Muscle of arm (tissue), 14 donors: ENCODE measurements at places on chromosomes 6 and 20. TPM values are rescaled to one million over a fixed set of nuclear protein-coding genes. Genes with fewer than 3 reads are reported as not detected.

DNA sequence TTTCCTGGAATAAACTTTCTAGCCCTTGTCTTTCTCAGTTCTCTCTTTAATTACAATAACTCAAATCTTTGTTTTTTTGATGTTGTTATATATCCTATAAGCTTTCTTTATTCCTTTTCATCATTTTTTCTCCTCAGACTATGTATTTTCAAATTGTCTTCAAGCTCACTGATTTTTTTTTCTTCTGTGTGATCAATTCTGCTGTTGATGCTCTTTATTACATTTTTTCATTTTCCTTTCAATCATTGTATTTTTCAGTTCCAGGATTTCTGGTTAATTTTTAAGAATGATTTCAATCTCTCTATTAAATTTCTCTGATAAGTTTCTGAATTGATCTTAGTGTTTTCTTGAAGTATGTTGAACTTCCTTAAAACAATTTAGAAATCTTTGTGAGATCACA is 209.7 kb downstream of the TBC1D32 start:
- no peak for DNase-seq

GRCh38 chr6:26388441-26388840 is 5.5 kb downstream of the BTN2A2 start:
- no peak for DNase-seq

The SIM1 gene
- 2.1 TPM for polyA plus RNA-seq

The TFAP2C gene
- polyA plus RNA-seq, result 11.3 TPM

GRCh38 chr6:12150812-12151432 is 138.8 kb downstream of the HIVEP1 start:
- no peak for DNase-seq

DNA sequence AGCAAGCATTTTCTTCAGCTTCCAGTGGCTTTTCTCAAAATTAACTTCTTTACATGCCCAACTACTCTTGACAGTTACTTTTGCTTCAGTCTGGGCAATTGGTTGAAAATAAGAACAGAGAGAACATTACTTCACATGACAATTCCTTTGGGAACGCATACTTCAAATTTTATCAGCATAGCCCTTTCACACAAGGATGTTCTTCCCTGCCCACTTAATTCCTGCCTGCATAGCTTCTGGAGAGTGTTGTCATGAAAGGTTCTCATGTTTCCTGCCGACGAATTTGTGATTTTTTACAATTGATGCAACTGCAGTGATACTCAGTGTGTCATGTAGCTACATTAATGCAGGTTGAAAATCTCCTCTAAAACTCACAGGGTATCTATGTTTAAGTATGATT is 22.0 kb upstream of the SNRNP48 start:
- DNase-seq, result no peak

- no peak for DNase-seq
These were observed 198.8 kb upstream of the THEMIS start for GRCh38 chr6:128099571-128100197.

- DNase-seq, result no peak
These were observed 535 bp upstream of the CCDC170 start for GRCh38 chr6:151493161-151493803.

- no peak for DNase-seq
These were observed 456.2 kb downstream of the CDC5L start for GRCh38 chr6:44843734-44844133.

The MATN4 gene
- polyA plus RNA-seq, result 0.77 TPM

The TMEM30A gene
- 68.5 TPM for polyA plus RNA-seq

The TNFRSF21 gene
- polyA plus RNA-seq, result 12.0 TPM

The PTPRK gene
- 27.8 TPM for polyA plus RNA-seq

DNA sequence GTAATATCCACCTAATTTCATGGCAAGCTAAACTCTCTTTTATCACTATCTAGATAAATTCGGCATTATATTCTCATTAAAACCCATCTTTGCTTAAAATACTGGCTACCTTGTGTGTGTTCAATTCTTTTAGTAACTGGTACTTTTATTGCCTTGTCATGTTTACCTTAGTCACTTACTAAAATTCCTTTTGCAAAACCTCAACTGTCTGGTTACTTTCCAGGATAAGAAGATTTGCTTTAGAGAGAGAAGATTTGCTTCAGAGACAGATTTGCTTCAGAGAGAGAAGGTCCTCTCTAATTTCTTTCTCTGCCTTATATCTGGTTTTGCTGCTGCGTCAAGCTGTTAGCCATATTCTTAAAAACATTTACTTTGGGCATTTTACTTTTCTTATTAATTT is 151.5 kb upstream of the MLIP start:
- DNase-seq, result no peak

DNA sequence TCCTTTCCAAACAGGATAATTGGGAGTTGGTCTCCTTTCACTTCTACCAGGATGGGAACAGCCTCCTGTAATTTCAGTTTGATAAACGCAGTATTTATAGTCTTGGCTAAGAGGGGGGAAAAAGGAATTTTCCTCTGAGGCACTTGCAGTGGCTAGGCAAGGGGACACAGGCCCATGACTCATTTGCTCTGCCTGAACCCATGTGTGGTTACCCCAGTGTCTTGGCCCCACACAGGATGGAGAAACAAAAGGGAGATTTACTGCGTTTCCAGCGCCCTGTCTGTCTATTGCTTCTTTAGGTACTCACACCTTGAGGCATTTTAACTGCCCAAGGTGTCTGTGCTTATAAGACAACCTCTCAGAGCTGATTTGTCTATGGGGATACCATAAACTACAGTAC is 74.8 kb upstream of the NEDD9 start:
- DNase-seq, result no peak

The CFB gene
- 1.4 TPM for polyA plus RNA-seq

DNA sequence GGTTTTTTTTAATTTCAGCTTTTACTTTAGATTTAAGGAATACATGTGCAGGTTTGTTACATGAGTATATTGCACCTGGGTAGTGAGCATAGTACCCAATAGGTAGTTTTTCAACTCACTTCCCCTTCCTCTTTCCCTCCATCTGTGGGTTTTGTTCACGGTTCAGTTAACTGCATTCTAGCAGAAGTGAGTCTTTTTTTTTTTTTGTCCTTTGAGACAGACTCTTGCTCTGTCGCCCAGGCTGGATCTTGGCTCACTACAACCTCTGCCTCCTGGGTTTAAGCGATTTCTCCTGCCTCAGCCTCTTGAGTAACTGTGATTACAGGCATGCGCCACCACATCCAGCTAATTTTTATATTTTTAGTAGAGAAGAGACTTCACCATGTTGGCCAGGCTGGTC is 8.7 kb downstream of the UBR2 start:
- no peak for DNase-seq

DNA sequence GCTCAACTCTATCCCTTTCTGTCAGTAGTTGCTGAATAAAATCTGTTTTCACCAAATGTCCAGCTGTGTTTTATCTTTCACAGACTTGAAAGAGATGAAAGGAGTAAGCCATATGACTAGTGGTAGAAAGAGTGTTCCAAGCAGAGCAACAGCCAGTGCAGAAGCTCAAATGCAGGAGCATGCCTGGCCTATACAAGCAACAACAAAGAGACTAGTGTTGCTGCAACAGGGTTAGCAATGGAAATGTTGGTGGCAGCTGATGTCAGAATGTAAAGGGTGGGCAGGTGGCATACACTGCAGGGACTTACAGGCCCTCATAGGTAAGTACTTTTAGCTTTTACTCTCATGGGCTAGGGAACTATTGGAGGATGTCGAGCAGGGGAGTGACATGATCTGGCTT is 5.2 kb upstream of the HINT3 start:
- no peak for DNase-seq

DNA sequence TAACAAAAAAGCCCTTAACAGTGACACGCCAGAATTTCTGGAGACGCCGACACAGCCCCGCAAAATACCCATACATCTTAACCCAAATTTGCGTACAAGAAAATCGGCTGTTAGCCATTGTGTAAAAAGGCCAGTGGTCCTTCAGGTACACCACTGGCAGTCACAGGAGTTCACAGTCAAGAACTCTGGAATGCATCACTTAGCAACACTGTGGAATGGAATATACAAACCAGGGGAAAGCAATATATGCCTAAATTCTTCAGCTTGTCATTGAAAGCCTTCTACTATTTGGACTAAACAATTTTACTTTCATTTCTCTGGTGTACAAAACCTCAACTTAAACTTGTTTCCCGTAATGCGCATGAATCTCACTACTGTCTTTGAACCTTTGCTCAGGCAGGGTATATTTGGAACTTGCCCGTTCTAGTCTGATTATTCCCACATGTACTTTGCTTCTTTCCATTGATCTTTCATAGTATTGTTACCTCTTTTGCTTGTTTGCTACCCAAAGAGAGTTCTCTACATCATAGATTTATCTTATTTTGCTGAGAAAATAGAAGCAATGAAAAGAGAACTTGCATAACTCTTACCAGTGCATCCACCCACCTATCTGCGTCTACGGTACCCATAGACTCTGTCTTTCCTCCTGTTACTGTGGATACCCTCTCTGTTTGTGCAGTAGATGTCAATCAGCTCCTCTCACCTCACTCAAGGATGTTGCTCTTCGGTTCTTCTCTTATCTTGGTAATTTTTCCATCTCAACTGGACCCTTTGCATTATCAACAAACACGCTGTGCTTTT is at the start of gene ARMH2:
Gene ARMH2, minus strand, starts transcription at position 178 of the 801 bp plus-strand sequence. Its CDS starts 60 bp downstream, at position 118.
- no peak for DNase-seq

- no peak for DNase-seq
These were observed 68.8 kb downstream of the GJA1 start for GRCh38 chr6:121504227-121504626.
